ENCODE measurements at places on chromosomes 3 and 15.
A peak's percentile ranks its signal among the peaks of the same experiment; 100 is the strongest.

DNA sequence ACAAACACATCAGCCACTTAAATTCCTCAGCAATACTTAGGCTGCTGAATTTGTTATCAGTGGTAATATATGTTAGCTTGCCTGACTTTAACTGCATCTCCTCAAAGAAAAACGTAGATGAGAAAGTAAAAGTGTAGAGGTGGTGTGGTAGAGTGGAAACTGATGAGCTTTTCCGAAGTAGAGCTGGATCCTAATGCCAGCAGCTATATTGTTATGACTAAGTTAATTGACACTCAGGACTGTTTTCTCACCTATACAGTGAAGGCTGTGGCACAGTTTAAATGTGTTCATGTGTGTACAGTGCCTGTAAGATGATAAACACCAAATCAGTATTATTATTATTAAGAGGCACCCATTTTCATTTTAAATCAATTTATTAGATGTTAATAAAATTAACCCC is 174.9 kb downstream of the TNIK start:
- DNase-seq, result peak; percentile 77

DNA sequence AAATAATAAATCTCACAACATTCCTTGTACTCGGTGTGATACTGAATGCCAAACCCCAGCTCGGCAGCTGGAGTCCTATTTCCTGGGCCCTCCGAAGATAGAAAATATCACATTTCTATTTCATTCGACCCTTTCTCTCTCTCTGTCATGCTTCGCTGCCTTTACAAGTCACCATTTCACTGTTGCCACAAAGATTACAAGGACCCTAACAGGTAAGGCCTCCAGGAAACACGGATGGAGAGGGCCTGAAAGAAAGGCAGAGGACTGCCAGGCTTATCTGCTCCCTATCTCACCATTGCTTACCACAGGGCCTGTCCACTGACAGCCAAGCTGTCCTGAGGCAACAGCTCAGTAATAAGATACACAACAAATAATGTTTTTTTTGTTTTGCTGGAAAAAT is 376.5 kb downstream of the MECOM start:
- DNase-seq, result no peak

DNA sequence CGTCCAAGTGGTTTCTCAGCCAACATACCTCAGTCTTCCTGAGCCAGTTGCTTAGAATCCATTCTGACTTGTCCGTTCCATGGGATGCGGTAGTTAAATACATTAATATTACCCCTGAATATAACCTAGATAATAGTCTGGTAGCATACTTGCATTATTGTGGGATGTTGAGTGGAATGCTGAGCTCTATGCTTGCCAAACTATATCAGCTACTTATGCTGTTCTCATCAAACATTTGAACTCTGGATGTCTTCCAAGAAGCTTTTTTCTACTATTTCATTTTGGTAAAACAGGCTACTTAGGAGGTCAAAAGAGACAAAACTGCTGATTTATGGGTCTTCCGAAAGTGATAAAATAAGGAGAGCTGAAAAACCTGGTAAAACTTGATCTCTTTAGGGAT is 429.5 kb downstream of the NAALADL2 start:
- DNase-seq, result no peak

GRCh38 chr15:93126148-93126547 is 37.1 kb upstream of the RGMA start:
- DNase-seq, result no peak

- peak; percentile 11 for DNase-seq
Measured at GRCh38 chr3:113783463-113783862, 36.6 kb downstream of the ATP6V1A start.

- DNase-seq, result no peak
Measured at GRCh38 chr3:146834917-146835316, 229.8 kb upstream of the PLSCR5 start.

DNA sequence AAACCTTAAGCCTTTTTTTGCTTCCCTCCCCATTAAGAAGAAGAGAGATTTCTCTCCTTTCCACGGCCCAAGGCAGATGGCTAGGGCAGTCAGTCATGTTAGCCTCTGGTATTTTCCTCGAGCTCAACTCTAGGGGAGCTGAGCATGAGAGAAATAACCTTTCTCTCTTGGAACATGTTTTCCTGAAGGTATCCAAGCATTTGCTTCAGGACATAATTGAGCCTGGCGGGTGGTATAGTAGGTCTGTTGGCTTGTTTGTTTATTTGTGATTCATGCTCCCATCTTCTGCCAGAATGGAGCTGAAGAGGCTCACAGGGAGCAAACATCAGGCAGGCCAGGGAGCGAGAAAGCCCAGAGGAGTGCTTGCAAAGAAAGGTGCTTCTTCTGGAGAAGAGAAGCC is 102.5 kb downstream of the MESD start:
- no peak for DNase-seq

DNA sequence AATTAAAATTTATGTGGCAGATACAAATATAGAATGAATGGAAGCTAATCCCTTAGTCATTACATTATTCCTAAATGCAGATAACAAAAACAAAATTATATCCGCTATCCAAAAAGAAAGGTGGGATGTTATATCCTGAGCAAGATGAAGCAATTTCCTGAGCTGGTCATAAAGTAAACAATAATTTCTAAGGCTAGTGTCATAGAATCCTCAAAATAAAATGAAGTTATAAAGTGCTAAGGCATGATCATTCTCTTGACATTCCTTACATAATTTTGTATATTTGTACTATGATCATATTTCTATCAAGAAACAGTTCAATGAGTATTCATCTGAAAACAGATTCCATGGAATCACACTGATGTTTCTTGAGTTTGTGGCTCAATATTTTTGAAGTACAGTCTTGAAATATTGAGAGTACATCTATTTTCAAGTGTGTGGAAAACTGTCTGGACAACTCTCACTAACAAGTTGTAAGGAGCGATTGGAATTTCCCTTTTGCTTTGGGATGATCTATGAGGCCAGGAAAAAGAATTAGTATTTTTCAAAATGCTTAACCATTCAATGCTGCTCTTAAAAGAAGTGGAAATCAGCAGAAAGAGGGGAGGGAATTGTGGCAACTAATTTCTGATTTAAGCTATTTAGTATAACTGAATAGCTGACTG is 92.4 kb downstream of the ABI3BP start:
- no peak for DNase-seq

- peak; percentile 56 for DNase-seq
Measured at GRCh38 chr3:196287090-196287439, 461 bp downstream of the PCYT1A start.

GRCh38 chr3:21234933-21235332 is 516.1 kb downstream of the ZNF385D start:
- no peak for DNase-seq

DNA sequence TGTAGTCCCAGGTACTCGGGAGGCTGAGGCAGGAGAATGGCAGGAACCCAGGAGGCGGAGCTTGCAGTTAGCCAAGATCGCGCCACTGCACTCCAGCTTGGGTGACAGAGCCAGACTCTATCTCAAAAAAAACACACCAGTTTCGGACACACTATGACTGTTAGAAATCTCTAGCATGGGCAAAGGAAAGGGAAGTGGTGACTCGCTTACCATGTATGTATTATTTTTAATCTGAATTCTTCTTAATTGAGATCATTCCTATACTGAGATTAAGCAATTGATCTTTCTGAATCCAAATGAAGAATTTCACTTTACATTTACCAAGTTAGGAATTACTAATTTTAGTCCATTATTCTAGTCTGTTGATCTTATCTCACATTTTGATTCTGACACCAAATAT is 459.2 kb upstream of the ALCAM start:
- DNase-seq, result no peak

GRCh38 chr3:173993299-173993698 is 595.8 kb downstream of the NLGN1 start:
- DNase-seq, result no peak

DNA sequence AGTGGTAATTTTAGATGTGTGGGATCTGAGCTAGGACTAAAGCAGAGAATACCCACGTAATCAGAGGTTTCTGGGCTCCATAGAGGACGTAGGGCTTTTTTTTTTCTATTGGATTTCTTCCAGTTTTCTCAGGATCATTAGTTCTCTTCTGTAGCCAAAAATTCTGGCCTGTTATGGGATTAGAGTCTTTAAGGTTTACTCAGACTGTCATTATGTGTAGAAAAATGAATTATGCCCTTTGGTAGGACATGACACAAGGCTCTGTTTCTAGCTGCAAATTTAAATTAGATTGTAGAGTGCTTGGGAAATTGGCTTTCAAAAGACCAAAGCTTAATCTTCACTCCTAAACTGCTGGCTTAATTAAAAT is 1.9 kb downstream of the SETD5 start:
- DNase-seq, result no peak

DNA sequence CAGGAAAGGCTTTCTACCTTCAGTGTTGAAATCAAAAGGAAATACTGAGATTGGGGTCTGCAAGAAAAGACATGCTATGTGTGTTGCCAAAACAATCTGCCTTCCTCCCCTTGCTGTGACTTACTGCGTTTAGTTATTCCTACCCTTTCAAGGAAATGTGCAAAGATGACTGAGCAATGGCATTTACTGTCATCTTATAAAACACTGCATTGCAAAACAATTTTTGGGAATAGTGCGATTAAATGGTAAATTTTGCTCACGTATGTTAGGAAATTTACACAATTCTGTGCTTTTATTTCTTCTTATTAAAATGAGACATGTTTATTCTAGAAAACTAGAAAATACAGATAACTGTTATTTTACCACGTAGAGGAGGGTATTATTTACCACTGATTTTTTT is 45.8 kb downstream of the PDE8A start:
- no peak for DNase-seq

- no peak for DNase-seq
Measured at GRCh38 chr3:152287898-152288576, 19.3 kb downstream of the MBNL1 start.

GRCh38 chr3:71050538-71051258 is 532.8 kb downstream of the FOXP1 start:
- DNase-seq, result peak; percentile 82

- DNase-seq, result no peak
Measured at GRCh38 chr3:129520960-129521359, 7.5 kb upstream of the RHO start.

DNA sequence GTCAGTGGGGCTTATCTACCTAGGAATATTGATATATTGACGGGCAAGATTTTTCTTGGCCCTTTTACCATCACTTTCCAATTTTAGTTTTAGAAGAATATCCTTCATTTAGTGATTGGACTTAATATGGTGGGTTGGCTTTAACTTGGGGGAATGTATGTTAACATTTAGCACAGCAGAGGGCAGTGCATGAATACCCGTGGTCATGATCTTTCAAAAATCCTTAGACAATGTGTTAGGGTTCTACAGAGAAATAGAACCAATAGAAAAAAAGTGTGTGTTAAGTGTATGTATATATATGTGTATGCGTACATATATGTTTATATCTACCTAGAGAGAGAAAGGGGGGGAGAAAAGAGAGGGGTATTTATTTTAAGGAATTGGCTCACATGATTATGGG is 36.9 kb downstream of the GPR171 start:
- DNase-seq, result no peak

DNA sequence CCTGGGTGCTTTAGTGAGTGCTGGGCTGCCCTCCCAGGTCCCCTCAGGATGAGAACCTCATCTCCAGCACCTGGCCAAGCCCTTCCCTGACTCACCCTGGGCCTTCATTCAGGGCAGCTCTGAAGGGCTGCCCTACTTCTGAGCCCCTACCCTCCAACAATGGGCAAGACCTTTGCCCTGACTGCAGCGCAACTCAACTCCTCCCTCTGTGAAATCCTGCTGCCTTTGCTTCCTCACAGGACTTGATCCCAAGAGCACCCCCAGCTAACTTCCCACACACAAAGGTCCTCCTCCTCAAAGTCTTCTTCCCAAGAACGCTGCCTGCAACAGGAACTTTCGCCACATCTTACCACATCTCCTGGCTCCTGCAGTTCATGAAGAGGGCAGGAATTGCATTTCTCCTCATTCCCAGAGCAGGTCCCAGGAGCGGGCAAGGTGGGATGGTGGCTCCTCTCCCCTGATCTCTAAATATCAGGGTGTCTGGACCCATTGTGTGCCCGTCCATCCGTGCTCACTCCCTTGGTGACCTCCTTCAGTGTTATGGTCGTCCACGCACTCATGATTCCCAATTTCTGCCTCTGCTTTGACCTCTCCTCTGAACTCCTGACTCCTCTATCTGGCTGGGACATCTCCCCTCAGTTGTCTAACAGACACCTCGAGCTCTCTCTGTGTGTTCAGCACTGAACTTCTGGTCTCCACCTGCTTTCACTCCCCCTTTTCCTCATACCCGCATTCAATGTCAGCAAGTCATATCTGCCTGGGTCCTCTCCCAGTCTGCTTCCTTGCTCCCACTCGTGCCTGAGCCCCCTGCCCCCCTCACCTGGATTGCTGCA is 4.5 kb upstream of the SSUH2 start:
- DNase-seq, result no peak

DNA sequence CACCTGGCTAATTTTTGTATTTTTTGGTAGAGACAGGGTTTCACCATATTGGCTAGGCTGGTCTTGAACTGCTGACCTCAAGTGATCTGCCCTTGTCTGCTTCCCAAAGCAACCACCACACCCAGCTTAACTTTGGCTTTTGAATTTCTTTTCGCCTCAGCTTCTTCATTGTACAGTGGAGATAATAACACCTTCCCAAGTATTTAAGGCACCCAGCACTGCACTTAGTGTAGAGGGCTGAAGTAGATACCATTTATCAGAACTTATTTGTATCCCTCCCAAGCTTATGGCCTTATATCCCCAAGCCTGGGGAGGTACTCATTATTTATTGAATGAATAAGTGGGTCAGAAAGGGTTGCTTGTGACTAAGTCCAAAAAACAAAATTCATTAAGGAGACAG is 2.3 kb downstream of the SQOR start:
- DNase-seq, result no peak

DNA sequence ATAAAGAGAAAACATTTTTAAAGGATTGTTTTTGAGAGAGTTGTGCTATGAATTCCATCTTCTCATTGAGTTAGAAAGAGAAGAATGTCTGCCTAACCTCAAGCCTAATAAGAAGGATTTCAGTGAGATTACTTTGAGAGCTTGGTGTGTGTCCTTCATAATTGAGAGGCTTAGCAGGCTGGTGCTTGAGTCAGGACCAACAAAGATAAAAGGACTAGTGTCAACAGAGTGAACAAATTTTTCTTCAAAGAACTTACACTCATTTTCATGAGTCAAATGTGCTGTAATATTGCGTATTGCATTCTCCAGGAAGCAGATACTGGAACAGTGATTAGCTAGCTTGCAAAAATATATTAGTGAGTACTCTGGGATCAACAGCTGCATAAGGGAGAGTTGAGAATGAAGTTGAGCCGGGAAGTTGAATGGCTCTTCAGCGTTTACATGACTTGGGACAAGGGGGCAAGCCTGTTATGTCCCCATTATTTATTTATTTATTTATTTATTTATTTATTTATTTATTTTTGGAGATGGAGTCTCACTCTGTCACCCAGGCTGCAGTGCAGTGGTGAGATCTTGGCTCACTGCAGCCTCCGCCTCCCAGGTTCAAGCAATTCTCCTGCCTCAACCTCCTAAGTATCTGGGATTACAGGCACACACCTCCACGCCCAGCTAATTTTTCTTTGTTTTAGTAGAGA is 37.5 kb upstream of the SLITRK3 start:
- DNase-seq, result no peak

DNA sequence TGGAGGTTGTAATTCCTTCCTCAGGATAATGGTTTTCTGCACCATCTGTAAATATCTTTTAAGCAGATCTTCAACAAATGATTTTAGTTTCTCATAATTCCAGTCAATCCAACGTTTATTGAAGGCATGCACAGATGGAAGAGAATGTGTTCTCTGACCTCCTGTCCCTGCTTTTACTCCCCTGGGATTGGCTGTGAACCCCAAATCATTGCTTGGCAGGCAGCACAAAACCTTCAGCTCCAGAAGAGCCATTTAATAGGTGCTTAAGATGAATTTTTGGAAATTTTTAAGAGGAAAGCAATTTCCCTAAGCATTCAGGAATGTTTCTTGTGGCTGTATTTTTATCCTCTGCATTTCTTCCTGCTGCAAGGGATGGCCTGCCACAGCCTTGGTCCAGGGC is 25.5 kb upstream of the THSD4 start:
- DNase-seq, result no peak

All from activated CD4-positive, alpha-beta T cell treated with anti-CD3 and anti-CD28 coated beads, Interleukin-10, Interleukin-2, amounts not matched to agents 100 ng/mL and 50 ng/mL, durations not matched to agents 16 hours and 8 hours (primary cell).